ENCODE measurements at places on chromosomes 3 and 15.

DNA sequence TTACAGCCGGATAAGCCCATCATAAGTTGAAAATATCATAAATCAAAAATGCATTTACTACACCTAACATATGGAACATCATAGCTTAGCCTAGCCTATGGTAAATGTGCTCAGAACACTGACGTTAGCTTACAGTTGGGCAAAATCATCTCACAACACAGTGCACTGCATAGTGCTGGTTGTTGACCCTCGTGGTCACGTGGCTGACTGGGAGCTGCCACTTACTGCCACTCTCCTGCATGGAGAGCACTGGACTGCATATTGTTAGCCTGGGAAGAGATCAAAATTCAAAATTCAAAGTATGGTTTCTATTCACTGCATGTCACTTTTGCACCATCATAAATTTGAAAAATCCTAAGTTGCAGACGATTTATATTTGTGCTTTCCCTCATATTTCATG, 94.0 kb upstream of the CACNA2D3 start:
- no peak for DNase-seq

GRCh38 chr3:175989161-175989560, 1130.0 kb downstream of the NAALADL2 start:
- no peak for DNase-seq

- no peak for DNase-seq
Measured at GRCh38 chr3:32453346-32453745, 49.3 kb downstream of the CMTM6 start.

GRCh38 chr3:11300970-11301369, 28.8 kb downstream of the ATG7 start:
- no peak for DNase-seq

- no peak for DNase-seq
Measured at GRCh38 chr15:96031426-96032110, 298.9 kb upstream of the NR2F2 start.

GRCh38 chr15:68298882-68299381, 21.4 kb downstream of the FEM1B start:
- no peak for DNase-seq

DNA sequence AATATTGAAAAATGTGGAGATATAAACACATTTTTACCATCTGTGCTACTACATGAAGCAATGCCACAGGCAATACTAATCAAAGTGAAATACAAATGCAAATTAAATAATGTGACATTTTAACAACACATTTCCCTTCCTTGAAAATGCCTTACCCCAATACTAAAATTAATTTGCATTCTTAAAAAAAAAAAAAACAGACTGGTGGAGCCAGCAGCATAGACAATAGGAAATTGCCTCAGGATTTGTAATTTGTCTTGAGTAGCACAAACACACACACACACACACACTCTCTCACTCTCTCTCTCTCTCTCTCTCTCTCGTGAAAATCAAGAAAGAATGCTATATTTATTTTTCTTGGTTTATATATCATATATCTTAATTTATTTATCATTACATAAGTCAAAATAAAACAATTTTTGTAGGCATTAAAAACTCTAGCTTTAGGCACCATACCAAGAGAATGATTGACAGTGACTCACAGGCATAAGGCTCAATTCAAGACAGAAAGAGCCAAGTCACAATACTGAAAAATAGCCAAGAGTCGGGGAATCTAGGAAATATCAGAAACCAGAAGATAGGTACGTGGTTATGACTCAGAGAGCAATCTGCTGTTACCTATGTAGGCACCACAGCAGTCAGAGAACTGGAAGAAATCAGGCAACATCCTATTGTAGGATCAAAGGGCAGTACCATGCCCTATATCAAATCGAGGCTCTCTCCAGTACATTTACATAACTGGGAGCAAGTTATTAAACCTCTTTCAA, 23.0 kb downstream of the SUCNR1 start:
- DNase-seq = no peak

DNA sequence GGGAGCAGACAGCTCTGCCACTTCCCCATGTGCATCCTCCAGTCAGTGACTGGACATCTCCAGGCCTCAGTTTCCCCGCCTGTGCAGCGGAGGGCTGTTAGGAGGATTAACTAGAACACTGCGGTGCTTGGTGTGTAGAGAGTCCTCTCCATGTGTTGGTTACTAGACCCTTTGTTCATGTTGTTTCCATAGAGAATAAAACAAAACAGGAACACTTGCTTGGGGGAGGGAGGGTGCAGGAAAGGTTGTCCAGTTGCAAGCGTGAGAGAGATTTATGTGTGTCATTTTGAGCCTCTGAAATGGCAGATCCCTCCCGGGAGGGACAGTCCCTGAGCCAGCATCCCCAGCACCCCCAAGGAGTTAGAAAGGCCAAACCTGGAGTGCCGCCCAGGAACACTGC, 184.0 kb upstream of the LYSMD4 start:
- DNase-seq = no peak

DNA sequence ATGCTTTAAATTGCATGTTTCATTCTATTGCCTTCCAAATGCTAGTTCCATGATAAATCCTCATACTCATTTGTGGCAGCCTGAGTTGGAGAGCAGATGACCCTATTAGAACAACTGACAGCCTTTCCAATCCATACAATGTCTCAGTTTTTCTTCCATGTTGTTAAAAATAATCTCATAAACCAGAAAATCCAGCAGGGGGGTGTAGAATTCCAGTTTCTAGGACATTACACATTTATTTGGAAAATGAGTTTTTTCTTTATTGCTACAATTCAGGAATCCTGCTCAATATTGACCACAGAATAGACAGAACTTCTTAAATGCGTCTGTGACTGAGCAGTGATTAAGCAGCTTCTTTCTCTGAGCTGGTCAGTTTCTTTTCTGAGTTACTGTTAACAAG, 174.2 kb upstream of the ATP10A start:
- no peak for DNase-seq

DNA sequence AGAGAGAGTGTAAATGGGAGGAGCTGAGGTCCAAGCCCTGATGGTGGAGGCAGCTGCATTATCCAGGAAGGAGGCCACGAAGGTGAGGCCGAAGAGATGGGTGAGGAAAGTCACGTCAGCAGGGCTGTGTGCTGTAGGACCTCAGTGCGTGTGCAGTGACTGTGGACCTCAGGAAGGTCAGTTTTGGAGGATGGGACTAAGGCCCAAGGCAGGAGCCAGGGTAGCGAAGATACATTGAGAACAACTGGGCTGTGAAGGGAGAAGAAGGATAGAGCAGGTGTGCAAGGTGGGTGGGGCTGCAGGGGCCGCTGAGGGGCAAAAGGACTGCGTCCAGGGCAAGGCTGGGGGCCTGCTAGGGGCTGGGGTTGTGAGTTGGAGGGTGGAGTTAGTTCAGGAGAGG, 4.9 kb downstream of the KLHL40 start:
- DNase-seq = no peak

DNA sequence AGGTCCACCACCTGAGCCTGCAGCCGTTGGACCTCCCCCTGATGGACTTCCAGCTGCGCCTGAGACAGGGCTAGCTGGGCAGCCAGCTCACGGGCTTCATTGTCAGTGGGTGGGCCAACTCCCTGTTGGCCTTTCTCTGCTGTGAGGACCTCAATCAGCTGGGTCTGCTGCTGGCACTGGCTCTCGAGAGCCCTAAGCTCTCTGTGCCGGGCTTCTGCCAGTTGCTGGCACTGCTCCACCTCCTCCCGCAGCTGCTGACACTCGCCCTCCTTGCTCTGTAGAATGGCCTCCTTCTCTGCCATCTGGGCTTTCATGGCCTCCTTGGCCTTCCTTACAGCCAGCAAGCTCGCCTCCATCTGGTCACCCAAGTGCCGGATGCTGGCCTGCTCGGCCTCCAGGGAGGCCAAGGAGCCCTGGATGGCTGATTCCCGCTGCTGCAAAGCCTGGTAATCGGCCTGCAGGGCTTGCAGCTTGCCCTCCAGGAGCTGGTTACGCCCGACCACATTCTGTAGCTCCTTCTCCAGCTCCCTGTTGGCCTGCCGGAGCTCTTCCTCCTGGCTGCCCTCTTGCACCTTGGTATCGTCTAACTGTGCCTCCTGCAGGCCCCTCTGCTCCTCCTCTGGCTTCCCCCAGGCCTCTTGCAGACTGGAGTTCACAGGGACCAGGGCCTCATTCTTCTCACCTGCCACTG, 23.8 kb downstream of the CXCR6 start:
- DNase-seq = no peak

DNA sequence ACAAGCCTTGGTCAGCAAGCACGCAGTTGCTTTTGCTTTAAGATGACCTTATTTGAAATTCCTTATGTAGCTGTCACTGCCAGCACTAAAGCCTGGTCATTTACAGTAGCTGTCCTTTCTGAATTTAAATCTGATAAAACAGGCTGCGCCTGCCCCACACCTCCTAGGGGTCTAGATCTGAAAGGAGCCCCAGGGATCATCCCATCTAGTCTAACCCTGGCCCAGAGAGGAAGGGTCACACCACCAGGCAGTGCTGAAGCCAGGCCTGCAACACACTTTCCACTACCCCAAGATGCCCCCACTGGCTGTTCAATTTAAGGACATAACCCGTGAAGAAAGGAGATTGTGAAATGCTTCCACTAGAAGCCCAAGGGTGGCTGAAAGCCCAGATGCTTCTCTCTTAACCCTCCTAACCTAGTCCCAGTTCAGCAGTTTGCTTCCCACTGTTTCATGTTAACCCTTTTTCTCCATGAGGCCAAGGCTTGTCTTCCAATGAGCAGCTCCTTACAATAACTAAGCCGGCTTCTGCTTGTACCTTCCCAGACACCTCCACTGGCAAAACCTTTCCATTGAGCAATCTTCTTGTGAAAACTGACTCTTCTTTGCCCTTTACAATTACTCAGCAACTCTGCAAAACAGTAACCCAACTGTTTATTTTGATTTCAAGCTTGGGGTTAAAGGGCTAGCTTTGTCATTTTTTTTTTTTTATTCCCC, 198.9 kb upstream of the LPP start:
- DNase-seq = no peak

GRCh38 chr3:58526515-58526957, 10.5 kb downstream of the ACOX2 start:
- DNase-seq = no peak

DNA sequence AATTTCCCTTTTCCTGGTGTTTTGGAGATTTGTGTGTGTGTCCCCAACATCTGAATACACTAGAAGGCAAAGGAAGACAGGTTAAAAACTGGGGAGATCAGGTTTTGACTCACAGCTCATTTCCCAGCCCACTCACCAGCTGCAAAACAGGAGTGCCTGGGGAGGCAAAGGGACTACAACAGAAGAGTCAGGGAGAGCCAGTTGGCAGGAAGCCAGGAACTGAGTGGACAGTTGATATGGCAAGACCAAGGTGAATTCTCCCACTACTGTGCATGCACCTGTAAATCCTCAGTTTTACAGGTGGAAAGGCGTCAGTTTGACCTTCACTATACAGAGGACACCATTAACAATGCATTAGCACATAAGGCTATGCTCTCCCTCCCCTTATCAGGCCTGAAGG, 901.5 kb upstream of the SEMA6D start:
- DNase-seq = no peak

DNA sequence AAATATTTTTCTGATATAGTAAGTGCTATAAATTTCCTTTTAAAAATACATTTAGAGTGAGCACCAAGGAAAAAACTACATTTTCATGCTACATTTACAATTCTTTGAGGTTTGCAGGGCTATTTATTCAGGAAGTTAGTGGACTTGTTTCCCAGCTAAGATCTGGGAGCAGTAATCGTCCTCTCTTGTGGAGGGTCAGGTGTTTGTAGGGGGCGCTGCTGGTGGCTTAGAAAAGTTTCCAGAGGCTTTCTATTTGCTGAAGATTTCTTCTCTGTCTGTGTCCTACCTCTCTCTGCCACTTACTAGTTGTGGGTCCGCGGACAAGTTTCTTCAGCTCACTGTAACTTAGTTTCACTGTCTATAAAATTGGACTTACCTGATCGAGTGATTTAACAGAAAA, 163.9 kb downstream of the PEX5L start:
- no peak for DNase-seq

DNA sequence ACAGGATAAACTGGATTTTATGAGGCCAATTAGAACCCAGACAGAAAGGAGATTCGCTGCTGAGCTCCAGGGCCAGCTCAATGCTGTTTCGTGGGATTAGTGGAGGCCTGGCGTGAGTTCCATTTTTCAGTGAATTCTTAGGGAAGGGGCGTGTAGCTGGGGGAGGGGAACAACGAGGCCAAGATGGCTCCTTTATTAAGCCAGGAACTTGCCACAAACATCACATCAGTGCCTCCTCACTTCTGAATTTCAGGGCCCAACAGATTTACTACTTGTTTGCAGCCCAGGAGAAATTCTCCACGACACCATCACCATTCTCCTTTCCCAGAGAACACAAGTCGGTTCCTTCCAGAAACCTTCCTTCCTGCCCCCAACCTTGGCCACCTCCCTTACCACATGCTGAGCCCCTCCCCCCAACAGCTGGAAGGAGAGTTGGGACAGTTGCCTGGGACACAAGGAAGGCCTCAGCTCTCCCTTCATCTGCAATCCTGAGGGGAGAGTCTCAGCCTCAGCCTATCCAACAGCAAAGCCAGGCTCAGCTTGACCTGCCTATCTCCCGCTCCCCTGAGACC, 5.8 kb downstream of the IGDCC4 start:
- no peak for DNase-seq

GRCh38 chr3:132464066-132464465, 46.8 kb downstream of the DNAJC13 start:
- DNase-seq = no peak

GRCh38 chr15:70528816-70529215, 234.5 kb downstream of the UACA start:
- no peak for DNase-seq

GRCh38 chr3:49166752-49167556, 823 bp upstream of the CCDC71 start:
- no peak for DNase-seq

DNA sequence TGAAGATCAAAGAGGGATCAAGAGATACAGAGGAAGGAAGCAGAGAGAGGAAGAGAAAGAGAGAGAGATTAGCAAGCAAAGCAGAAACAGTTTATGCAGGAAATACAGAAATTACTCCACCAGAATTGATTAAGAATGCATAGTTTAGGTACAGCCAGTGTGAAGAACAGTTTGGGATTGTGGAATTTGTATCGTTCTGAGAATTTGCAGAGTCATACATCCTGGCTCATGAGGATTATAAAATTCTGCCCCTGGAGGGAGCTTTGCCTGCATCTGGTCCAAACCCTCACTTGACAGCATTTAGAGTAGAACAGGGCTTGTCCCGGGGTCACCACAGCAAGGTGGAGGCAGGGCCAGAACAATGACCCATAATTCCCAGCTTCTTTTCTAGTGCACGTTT, 44.1 kb downstream of the MASP1 start:
- DNase-seq = no peak

DNA sequence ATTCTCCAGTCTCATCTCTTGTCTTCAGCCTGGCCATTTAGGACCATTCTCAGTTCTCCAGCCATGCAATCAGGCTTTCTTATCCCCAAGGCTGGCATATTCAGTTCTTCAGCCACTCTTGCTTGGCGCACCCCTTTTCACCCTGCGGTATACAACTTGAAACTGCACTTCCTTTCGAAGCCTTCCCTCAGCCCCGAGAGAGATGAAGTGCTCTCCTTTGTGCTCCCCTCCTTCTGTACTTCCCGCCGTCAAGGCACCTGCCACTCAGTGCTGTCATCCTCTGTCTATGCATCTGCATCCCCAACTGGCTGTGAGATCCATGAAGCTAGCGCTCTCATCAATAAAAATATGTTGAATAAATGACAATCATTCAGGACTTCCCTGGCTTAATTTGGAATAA, 45.7 kb downstream of the MORC1 start:
- no peak for DNase-seq

- DNase-seq = no peak
Measured at GRCh38 chr15:63089260-63090043, 32.2 kb upstream of the LACTB start.
